ENCODE measurements at places on chromosomes 1 and 21. TPM values are rescaled to one million over a fixed set of nuclear protein-coding genes. Genes with fewer than 3 reads are reported as not detected.

DNA sequence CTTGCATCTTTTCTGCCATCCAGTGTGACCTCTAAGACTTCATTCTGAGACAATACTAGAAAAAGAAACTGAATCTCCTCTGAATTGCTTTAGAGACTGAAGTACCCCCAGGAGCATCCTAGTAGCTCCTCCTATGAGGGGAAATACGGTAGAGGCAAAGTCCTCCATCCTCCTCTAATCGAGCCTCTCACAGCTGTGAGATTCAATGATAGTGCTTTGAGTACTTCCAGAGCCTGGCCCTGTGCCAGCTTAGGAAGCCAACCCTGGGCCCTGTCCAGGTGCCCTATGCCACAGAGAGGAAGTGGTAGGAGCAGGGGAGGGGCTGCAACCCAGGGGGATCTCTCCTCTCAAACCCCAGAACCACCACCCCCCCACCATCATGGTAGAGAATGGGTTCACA lies 10.7 kb downstream of the RORC start:
- no peak for DNase-seq
- H3K27me3 ChIP-seq, result no peaks in the 10 kb centered on the region
- no peak overlapping the region for H3K4me3 ChIP-seq
- H3K36me3 ChIP-seq, result no peaks in the 10 kb centered on the region

- H3K4me3 ChIP-seq, result no peak overlapping the region
- H3K36me3 ChIP-seq, result no peaks in the 10 kb centered on the region
- no peak for DNase-seq
- H3K4me1 ChIP-seq, result peaks cover 2% of the 10 kb centered on the region
- no peaks in the 10 kb centered on the region for H3K27me3 ChIP-seq
- H3K27ac ChIP-seq, result no peak overlapping the region
Observed at GRCh38 chr1:96366516-96366915, 355.1 kb upstream of the PTBP2 start.

DNA sequence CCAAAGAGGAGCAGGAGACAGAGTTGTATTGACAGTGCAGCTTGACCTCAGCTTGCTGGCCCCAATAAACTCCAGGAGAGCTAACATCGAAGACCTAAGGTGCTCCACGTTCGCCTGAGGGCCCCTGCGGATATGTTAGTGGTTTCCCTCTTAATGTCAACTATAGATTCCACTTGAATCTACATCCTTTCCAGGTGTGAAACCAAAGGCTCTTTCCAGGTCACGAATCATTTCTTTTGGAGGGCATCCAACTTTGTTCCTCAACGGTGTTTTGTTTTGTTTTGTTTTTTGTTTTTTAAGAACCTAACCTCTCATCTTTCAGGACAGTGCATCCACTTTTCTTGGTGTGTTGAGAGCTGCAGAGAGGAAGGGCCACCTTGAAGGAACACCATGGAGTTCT lies 267.6 kb upstream of the SGIP1 start:
- no peaks in the 10 kb centered on the region for H3K27me3 ChIP-seq
- no peak overlapping the region for H3K27ac ChIP-seq
- DNase-seq, result no peak
- no peaks in the 10 kb centered on the region for H3K36me3 ChIP-seq
- no peak overlapping the region for H3K4me3 ChIP-seq

DNA sequence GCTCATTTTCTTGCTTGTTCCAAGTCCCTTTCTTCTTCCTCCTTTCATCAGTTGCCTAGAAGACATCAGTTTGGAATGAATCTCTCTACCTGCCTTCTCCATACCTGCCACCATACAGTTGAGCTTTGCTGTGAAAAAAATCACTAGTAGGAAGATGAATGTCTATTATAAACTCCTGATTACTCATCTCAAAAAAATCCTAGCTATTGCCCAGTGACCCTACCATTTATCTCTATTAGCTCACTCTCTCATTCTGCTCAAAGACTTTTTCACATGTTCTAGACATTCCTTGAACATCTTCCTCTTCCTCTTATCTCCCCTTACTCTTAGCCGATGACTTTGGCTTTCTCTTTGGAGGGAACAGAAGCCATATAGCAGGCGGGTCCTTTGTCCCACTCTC lies 49.7 kb upstream of the HMGB4 start:
- no peak overlapping the region for H3K4me3 ChIP-seq
- DNase-seq, result no peak
- H3K27ac ChIP-seq, result no peak overlapping the region

- no peak for DNase-seq
- H3K36me3 ChIP-seq, result no peaks in the 10 kb centered on the region
- H3K27me3 ChIP-seq, result no peaks in the 10 kb centered on the region
- peaks cover 1% of the 10 kb centered on the region for H3K4me1 ChIP-seq
- H3K27ac ChIP-seq, result no peak within 1 kb of the TSS
Observed at GRCh38 chr1:30723331-30723755, at the start of gene MATN1. TSS of gene MATN1 (minus strand) at chr1:30723585. CDS start at chr1:30723551, 34 bp downstream.

- peak overlapping the region; percentile 70 for H3K27ac ChIP-seq
- peaks cover 9% of the 10 kb centered on the region for H3K4me1 ChIP-seq
- H3K27me3 ChIP-seq, result no peaks in the 10 kb centered on the region
- H3K36me3 ChIP-seq, result no peaks in the 10 kb centered on the region
- H3K4me3 ChIP-seq, result peak overlapping the region; percentile 95
- peak; percentile 58 for DNase-seq
Observed at GRCh38 chr21:33402001-33402979, 923 bp upstream of the IFNGR2 start.

- DNase-seq, result no peak
- no peaks in the 10 kb centered on the region for H3K27me3 ChIP-seq
- H3K36me3 ChIP-seq, result no peaks in the 10 kb centered on the region
- no peak overlapping the region for H3K27ac ChIP-seq
- no peaks in the 10 kb centered on the region for H3K4me1 ChIP-seq
Observed at GRCh38 chr1:37901191-37901892, 42.0 kb upstream of the MTF1 start.

GRCh38 chr1:35269201-35269988 lies 886 bp downstream of the ZMYM4 start:
- H3K4me3 ChIP-seq, result peak overlapping the region; percentile 70
- no peaks in the 10 kb centered on the region for H3K27me3 ChIP-seq
- no peak for DNase-seq
- peaks cover 6% of the 10 kb centered on the region for H3K4me1 ChIP-seq
- H3K36me3 ChIP-seq, result no peaks in the 10 kb centered on the region

GRCh38 chr1:45306319-45306718 lies 20.4 kb upstream of the HPDL start:
- H3K4me3 ChIP-seq, result no peak overlapping the region
- no peaks in the 10 kb centered on the region for H3K27me3 ChIP-seq
- H3K4me1 ChIP-seq, result no peaks in the 10 kb centered on the region
- H3K27ac ChIP-seq, result no peak overlapping the region
- no peaks in the 10 kb centered on the region for H3K36me3 ChIP-seq

DNA sequence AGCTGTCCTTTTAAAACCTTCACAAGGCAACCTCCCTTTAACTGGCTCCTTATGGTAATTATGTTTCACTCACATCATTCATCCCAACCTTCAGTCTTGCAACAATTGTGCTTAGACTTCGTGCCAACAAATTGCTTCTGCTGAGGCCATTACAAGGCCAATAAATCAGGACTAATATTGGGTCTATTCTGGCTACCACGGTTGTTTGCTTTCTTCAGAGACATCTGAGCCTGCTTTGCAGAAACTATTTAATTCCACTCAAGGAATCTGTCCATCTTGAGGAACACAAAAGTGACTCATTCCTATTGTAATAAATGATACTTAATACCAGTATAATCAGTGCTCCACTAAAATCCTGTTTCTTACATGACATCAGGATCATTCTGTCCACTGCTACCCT lies 2.6 kb upstream of the GSTM4 start:
- DNase-seq, result no peak
- no peak overlapping the region for H3K27ac ChIP-seq
- no peaks in the 10 kb centered on the region for H3K27me3 ChIP-seq
- H3K36me3 ChIP-seq, result no peaks in the 10 kb centered on the region
- H3K4me3 ChIP-seq, result no peak overlapping the region

DNA sequence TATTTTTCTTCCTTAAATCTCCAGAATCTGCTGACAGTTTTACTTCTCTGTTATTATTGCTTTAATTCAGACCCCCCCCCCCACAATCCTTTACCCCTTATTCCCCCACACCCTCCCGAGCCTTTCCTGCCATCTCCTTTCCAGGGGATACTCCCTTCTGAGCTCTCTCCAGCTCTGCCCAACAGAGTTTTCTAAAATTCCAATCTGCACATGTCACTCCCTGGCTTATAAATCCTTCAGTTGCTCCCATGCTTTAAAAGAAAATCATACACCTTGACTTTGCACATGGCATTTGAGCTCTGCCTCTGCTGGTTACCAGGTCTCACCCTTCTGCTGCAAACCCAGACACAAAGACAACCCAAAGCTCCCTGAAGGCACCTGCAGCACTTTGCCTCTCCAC lies 11.7 kb upstream of the EPS8L3 start:
- H3K4me1 ChIP-seq, result no peaks in the 10 kb centered on the region
- H3K27ac ChIP-seq, result no peak overlapping the region
- no peaks in the 10 kb centered on the region for H3K36me3 ChIP-seq
- H3K4me3 ChIP-seq, result no peak overlapping the region

GRCh38 chr1:161260376-161261260 lies 2.1 kb downstream of the PCP4L1 start:
- H3K4me3 ChIP-seq, result no peak overlapping the region
- H3K27me3 ChIP-seq, result no peaks in the 10 kb centered on the region
- H3K27ac ChIP-seq, result no peak overlapping the region
- H3K36me3 ChIP-seq, result no peaks in the 10 kb centered on the region
- H3K4me1 ChIP-seq, result peaks cover 13% of the 10 kb centered on the region

DNA sequence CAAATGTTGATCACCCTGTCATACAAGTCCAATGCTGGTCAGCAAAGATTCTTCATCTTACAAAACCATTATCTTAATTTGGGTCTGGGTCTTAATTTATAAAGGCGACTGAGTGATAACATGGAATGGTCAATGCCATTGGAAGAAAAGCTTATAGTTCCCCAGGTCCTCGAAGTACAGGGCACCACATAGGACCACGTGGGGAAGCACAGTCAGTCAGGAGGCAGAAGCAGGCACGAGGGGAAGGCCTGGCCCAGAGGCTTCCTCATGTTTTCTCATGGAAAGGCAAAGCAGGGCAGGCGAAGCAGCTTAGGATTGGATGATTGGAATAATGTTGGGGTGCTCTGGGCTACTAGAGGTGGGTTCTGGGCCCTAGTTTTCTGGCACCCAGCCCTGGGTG lies 175.7 kb downstream of the FASLG start:
- H3K27me3 ChIP-seq, result no peaks in the 10 kb centered on the region
- H3K36me3 ChIP-seq, result no peaks in the 10 kb centered on the region
- no peaks in the 10 kb centered on the region for H3K4me1 ChIP-seq
- no peak overlapping the region for H3K27ac ChIP-seq

DNA sequence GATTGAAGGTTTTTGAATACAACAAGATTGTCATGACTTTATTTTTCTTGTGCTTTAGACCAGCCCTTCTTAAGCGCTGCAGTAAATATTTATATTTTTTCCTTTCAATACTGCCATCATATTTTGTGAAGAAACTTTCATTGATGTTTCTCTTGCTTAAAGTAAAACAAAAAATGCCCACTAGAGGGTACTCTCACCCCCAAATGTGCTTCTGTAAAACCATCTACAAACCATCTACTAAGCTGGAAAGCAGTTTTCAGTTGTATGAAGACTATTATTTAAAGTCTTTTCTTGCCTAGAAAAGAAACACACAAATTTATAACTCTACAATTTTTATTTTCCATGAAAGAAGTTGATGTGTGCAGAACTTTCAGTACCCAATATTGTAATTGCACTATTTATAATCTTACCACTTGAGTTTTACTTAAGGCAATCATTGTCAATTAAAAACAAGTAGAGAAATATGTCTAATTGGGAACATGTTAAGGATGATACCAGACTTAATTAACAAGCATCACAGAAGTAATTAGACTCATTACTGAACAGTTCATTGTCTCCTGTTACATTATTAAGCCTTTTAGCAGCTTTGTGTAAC lies 10.7 kb downstream of the LEPR start:
- H3K4me1 ChIP-seq, result peaks cover 2% of the 10 kb centered on the region
- no peak overlapping the region for H3K4me3 ChIP-seq
- H3K27ac ChIP-seq, result no peak overlapping the region
- no peaks in the 10 kb centered on the region for H3K36me3 ChIP-seq

- DNase-seq, result no peak
- H3K4me3 ChIP-seq, result no peak overlapping the region
- no peaks in the 10 kb centered on the region for H3K36me3 ChIP-seq
- H3K27ac ChIP-seq, result no peak overlapping the region
- no peaks in the 10 kb centered on the region for H3K4me1 ChIP-seq
Observed at GRCh38 chr1:84286071-84286470, 15.4 kb upstream of the SAMD13 start.

GRCh38 chr1:73359001-73359400 lies 839.0 kb downstream of the LRRIQ3 start:
- DNase-seq, result no peak
- H3K27ac ChIP-seq, result no peak overlapping the region
- H3K36me3 ChIP-seq, result no peaks in the 10 kb centered on the region
- no peaks in the 10 kb centered on the region for H3K4me1 ChIP-seq
- H3K4me3 ChIP-seq, result no peak overlapping the region

DNA sequence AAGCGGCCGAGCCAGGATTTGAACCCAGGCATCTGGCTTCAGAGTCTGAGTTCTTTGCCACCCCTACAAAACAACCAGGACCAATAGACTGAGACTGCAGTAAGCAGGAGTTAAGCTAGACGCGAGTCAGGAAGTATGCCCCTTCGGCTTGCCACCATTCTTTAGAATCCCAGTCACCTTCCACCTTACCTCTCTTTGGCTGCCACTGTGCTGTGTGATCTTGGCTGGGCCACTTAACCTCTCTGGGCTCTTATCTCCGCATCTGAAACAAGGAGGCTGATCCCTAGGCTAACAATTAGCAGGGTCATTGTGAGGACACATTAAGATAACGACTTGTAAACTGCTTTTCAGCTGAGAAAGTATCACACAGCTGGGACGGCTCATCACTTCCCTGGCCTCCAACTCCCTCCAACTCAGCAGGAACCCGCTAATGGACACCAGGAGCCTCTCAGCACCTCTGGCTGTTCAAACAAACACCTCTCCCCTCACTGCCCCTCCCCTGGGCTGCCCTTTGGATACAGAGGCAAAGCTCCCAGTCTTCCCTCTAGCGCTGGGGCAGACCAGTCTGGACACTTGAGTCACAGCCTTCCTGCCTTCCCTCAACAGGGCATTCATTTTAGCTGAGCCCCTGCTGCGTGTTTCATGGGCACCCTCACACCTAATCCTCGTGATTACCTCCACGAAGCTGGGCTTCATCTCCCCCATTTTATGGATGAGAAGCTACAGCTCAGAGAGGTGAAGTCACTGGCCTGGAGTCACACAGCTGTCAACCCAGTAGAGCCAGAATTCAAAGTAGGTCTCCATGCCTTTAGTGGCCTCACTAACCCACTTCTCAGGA lies 83.2 kb downstream of the CAMK2N1 start:
- no peaks in the 10 kb centered on the region for H3K4me1 ChIP-seq
- no peak for DNase-seq
- no peaks in the 10 kb centered on the region for H3K27me3 ChIP-seq
- H3K27ac ChIP-seq, result no peak overlapping the region
- no peaks in the 10 kb centered on the region for H3K36me3 ChIP-seq
- H3K4me3 ChIP-seq, result no peak overlapping the region

The TMEM61 gene
- 0.60 TPM for total RNA-seq

The RNF186 gene
- 0.28 TPM for total RNA-seq

The KCND3 gene
- total RNA-seq, result 0.48 TPM

The E2F2 gene
- total RNA-seq, result 0.23 TPM

The DCST2 gene
- total RNA-seq, result 1.4 TPM

The COL6A1 gene
- total RNA-seq, result 731 TPM

The TARBP1 gene
- 6.7 TPM for total RNA-seq

The VPS13D gene
- total RNA-seq, result 48.4 TPM

The KCNA2 gene
- 0.13 TPM for total RNA-seq

The OR2T2 gene
- total RNA-seq, result not detected

The PMF1 gene
- total RNA-seq, result 36.6 TPM

All from ovary (tissue), 10 donors.